Transverse colon (tissue), 4 donors: ENCODE measurements at places on chromosomes 16 and 17. TPM values are rescaled to one million over a fixed set of nuclear protein-coding genes. Genes with fewer than 3 reads are reported as not detected.

DNA sequence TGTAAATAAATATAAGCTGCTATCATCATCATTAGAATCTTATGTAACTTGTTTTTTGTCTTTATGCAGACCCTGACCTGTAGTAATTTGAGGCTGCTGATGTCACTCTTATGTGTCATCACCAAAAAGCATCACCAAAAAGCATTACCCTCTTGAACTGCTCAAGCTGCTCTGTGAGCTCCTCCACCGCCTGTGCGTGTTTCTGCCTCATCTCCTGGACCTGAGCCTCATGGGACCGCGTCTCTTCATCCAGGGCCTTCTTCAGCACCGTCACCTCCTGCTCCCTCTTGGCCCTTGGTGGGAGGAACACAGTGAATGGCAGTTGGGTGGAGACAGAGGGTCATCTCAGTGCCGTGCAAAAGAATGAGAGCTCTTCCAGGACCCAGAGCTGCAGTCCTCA, 82.4 kb downstream of the NDE1 start:
- no peak for DNase-seq

The CCL3 gene
- total RNA-seq: 1.1 TPM

The PIK3R6 gene
- total RNA-seq: 0.55 TPM

The CA7 gene
- 188 TPM for total RNA-seq

DNA sequence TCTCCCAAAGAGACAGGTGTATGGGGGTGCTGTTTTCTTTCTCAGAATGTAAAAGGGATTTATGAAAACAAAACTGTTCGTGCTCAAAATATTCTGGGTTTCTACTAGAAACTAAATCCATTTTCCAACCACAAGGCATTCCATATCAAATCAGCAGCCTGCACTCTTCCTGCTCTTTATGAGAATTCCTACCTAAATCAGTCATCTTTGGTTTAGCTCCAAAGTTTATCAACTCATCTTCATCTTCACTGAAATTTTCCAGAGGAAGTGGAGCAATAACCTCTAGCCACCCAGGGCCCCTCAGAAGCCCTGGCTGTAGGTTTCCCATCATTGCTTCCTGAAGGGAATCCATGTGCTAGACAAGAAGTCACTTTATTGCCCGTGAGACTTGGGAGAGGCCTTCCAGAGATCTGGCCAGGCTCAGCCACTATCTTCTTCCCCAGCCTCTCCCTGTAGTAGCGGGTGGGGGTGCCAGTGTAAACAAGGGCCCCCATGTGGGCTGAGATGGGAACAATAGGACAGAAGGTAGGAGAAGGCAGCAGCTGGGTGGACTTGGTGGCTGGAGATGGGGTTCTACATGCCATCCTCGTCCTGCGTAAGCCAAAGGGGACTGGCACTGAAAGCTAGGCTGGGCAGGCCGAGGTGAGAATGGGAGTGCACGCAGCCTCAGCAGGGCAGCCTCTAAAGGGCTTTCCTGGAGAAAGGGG, 22.0 kb upstream of the ALDH3A1 start:
- no peak for DNase-seq
